ENCODE measurements at places on chromosomes 2 and 18. TPM values are rescaled to one million over a fixed set of nuclear protein-coding genes. Genes with fewer than 3 reads are reported as not detected.

The FSHR gene
- total RNA-seq, result not detected

The TNFAIP6 gene
- 104 TPM for total RNA-seq

The GNAL gene
- total RNA-seq, result 0.65 TPM

The RGPD5 gene
- total RNA-seq, result 22.0 TPM

The NAT8 gene
- total RNA-seq, result not detected

The UNC80 gene
- total RNA-seq, result not detected

The PJVK gene
- total RNA-seq, result 1.8 TPM

The MLPH gene
- total RNA-seq, result 12.2 TPM

The LCT gene
- total RNA-seq, result not detected

The MATN3 gene
- 1.5 TPM for total RNA-seq

The SOX11 gene
- total RNA-seq, result under 0.01 TPM

The ADGRF3 gene
- under 0.01 TPM for total RNA-seq

The FAM237A gene
- total RNA-seq, result not detected

The SERPINB4 gene
- total RNA-seq, result 0.14 TPM

The G6PC2 gene
- total RNA-seq, result not detected

The CGREF1 gene
- total RNA-seq, result 7.0 TPM

The MIB1 gene
- 55.6 TPM for total RNA-seq

The PPP4R3B gene
- total RNA-seq, result 34.6 TPM

The NFU1 gene
- total RNA-seq, result 46.7 TPM

The GALR1 gene
- not detected for total RNA-seq

Measured in smooth muscle cell of bladder (primary cell).